Hippocampal formation (tissue), 2 donors: ENCODE measurements at places on chromosomes 1 and 21.

DNA sequence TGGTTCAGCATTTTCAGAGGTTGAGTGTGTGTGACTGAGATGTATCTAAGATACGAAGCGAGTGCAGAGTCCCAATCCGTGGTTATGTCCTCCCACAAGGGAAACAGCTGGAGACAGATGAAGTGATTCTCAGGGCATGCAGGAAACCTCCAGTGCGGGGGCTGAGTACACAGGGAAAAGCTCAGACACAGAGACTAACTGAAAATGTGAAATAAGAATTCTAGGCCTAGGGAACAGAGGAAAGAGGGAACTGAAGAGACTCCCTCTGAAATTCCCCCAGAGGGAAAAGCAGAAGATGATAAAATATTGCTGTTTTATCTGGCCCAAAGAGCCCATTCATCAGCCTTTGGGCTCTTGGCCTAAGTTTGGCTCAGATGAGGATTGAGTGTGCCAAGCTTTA is 116.8 kb downstream of the LRRC53 start:
- no peak for DNase-seq

GRCh38 chr21:35938446-35938845 is 121.9 kb downstream of the SETD4 start:
- no peak for DNase-seq

GRCh38 chr1:156845055-156845952 is 13.6 kb downstream of the INSRR start:
- no peak for DNase-seq

DNA sequence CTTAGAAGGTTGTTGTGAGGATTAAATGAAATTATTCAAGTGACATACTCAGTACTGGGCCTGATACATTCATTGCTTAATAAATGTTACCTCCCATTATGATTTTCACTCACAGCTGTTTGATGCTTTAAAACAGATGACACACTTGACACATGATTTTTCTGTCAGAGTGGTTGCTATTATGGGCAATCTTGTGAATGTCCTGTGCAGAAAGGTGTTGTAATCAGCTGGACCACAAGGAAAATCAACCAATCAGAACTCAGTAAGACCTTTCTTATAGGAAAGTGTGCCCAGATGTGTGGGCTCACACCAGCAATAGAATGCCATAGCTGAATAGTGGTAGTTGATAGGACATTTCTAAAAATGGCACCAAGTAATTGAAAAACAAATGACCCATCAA is 23.5 kb downstream of the GJA5 start:
- DNase-seq: no peak

GRCh38 chr1:85180869-85181268 is 19.9 kb downstream of the SYDE2 start:
- DNase-seq: no peak

- DNase-seq: no peak
These were observed 68.9 kb upstream of the COL11A1 start for GRCh38 chr1:103177108-103177775.

GRCh38 chr1:67061266-67061665 is 7.3 kb upstream of the SLC35D1 start:
- no peak for DNase-seq
